GM23338 (cell line): ENCODE measurements at places on chromosomes 5 and 9.

- no peak for DNase-seq
Measured at GRCh38 chr5:113273948-113274347, 160.8 kb downstream of the TSSK1B start.

- DNase-seq: no peak
Measured at GRCh38 chr5:169805527-169805934, 168.5 kb downstream of the DOCK2 start.

- DNase-seq: no peak
Measured at GRCh38 chr5:67021521-67021920, 175.1 kb downstream of the CD180 start.

- DNase-seq: no peak
Measured at GRCh38 chr9:132003319-132003704, 76.4 kb downstream of the MED27 start.

DNA sequence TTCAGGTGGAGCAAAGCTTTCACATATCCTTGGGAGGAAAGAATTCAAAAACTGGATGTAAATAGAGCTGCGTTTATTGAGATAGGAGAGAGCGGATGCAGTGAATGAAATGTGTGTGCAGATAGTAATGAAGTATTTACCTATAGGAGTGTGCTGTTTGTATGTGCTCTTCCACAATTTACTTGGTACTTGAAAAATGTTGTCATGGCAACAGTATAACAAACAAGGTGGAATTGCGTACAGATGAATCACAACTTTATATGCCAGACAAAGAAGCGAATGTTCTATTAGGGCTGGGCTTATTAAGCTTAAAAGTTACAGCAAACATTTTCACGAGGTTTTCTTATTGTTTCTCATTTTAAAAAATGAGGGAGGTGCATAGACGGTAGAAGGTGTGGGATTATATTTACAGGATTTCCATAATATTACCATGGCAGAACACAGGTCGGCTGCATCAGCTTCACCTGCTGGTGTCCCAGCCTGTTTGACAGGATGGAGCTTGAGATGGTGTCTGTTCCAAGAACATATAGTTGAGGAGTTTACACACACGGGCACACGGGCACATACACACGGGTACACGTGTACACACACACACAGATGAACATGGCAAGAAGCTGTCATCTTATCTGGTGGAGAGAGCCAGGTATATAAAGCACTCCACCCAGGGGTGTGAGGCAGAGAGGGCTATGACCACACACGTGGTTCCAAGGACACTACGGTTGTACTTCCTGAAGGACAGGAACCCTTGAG lies 155.7 kb downstream of the RMI1 start:
- DNase-seq: no peak

GRCh38 chr5:65791712-65792673 lies 70.0 kb downstream of the NLN start:
- DNase-seq: no peak

- DNase-seq: no peak
Measured at GRCh38 chr9:15317836-15318235, 10.8 kb upstream of the TTC39B start.

DNA sequence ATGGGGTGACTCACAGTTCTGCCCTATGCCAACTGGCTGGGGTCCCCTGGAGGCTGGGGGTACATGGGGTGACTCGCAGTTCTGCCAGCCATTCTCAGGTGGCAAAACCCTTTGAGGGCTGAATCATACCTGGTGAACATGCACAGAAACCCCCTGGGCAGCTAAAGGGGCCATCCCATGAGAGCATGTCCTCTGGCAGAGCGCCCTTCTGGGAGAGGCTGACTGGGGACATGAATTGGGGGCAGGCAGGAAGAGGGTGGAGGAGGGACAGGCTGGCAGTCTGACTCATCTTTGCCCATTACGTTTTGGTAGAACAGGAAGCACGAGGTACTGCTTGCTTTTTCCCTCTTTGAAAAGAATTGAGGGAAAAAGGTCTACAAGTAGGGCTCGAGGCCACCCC lies 16.7 kb downstream of the TRAF1 start:
- DNase-seq: no peak

- no peak for DNase-seq
Measured at GRCh38 chr5:28077291-28078240, 1039.2 kb upstream of the CDH9 start.

DNA sequence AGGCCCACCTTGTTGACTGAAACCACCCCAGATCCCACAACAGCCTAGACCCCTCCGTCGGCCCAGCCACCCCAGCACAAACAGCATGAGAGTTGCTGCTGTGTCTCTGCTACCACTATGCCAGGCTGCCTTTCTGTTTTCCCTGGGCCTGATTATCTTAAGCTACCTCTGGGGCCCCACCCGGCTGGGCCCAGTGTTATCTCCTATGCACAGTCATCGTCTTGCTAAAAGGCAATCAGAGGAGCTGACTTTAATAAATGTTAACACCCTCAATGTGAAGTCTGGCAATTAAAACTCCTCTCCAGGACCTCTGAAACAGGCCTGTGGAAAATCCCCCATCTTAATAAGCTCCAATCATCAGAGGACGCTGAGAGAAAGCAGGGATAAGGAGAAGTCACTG lies 144.9 kb downstream of the FAM114A2 start:
- DNase-seq: no peak
